ENCODE measurements at places on chromosomes 5 and 9.

DNA sequence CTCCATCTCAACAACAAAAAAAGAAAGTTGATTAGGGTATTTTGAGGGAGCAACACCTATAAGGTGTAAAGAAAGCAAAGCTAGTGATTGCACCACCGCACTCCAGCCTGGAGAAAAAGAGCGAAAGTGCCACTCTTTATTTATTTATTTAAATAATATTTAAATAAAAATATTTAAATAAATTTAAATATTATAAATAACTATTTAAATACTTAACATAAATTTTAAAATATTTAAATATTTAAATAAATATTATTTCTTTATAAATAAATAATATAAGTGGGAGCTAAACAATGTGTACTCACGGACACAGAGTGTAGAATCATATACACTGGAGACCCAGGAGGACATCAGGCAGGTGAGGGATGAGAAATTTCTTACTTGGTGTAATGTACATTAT is 64.4 kb upstream of the TRIO start:
- DNase-seq = no peak

GRCh38 chr9:127916720-127917581 is at the start of gene ST6GALNAC4:
Gene ST6GALNAC4 (minus strand): TSS chr9:127917041. CDS start chr9:127916419, 622 bp downstream.
- no peak for DNase-seq

GRCh38 chr5:139676951-139677735 is 29.0 kb downstream of the CXXC5 start:
- DNase-seq = no peak

DNA sequence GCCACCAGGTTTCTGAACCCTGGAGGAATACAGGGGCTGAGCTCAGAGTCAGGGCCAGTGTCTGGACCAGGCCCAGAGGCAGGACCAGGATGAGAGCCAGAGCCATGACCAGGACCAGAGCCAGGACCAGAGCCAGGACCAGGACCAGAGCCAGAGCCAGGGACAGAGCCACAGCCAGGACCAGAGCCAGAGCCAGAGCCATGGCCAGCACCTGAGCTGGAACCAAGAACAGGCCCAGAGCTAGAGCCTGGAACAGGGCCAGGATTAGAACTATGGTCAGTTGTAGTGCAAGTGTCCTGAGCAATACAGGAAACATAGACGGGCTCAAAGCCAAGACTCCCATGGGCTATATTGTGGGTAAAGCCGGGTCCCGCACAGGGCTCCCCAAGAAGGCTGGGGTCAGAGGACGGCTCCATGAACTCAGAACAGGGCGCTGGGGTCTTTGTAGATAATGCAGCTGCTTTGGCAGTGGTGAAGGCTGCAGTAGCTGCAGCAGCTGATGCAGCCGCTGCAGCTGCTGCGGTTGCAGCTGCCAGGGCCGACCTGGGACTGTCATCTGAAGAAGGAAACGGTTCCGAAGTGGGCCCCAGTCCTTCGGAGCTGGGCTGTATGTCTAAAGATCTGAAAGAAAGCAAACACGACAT is 559 bp downstream of the SPAG8 start:
- DNase-seq = no peak

GRCh38 chr9:22413884-22414283 is 32.7 kb upstream of the DMRTA1 start:
- no peak for DNase-seq

GRCh38 chr9:84711398-84711777 is 41.9 kb downstream of the NTRK2 start:
- DNase-seq = no peak

DNA sequence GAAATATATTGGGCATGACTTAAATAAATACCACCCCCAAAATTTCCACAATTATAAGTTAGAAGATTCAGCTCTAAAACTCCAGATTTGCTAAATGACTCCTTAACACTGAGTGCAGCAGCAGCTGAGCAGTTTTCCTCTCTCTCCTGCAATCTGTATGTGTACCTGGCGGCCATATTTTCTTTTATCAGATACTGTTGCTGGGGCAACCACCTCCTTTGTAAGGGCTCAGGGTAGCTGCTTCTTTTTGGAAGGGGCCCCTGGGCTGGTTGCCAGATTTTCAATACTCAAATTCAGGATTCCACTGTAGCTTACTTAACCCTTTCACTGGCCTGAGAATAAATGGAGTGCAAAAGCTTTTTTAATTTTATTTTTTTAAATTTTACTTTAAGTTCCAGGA is 197.0 kb downstream of the TAF11L14 start:
- DNase-seq = no peak

- DNase-seq = no peak
Measured at GRCh38 chr9:104854613-104855012, 73.3 kb downstream of the ABCA1 start.

DNA sequence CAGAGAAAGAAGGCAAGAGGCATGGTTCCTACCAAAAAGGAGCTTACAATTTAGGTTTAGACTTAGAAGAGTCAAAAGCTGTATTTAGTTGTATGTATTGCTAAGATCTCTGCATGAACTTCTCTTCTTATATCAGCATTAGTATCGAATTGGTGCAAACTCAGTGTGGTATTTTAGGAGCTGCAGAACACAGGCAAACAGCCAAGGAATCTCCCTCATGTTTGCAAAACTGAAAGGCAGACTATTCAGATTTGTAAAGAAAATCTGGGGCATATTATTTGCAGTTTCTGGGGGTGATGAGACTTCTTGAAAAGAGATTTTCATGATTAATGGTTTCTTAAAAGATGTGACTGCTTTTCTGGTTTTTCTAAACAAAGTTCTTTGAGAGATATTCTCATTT is 252.7 kb downstream of the CEMIP2 start:
- DNase-seq = no peak

GRCh38 chr5:33300209-33300742 is 140.5 kb upstream of the TARS1 start:
- no peak for DNase-seq

DNA sequence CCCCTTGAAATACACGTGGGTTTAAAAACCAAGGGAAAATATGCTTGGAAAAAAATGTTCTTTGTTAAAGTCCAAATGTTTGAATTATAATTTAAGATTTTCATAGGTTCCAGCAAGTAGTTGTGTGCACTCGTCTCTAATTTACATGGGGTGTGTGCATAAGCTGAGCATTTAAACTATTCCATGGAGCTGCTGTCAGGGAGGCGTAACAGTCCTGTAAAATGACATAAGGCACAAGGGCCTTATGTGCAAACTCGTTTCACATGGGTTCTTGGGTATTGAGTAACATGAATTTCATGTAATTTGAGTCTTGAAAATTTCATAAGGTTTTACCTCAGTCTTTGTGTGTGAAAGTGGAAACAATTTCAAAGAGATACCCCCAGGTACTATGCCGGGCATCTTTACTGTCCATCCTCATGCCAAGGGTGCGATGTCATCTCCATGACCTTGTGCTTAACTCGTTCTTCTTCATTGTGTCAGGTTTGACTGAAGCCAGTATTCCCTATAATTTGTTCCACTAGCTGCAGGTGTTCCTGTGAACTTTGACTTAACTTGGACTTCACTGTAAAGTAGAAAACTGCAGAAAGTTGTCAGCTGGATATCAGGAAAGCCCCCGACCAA is 359.3 kb downstream of the SH3GL2 start:
- DNase-seq = no peak

DNA sequence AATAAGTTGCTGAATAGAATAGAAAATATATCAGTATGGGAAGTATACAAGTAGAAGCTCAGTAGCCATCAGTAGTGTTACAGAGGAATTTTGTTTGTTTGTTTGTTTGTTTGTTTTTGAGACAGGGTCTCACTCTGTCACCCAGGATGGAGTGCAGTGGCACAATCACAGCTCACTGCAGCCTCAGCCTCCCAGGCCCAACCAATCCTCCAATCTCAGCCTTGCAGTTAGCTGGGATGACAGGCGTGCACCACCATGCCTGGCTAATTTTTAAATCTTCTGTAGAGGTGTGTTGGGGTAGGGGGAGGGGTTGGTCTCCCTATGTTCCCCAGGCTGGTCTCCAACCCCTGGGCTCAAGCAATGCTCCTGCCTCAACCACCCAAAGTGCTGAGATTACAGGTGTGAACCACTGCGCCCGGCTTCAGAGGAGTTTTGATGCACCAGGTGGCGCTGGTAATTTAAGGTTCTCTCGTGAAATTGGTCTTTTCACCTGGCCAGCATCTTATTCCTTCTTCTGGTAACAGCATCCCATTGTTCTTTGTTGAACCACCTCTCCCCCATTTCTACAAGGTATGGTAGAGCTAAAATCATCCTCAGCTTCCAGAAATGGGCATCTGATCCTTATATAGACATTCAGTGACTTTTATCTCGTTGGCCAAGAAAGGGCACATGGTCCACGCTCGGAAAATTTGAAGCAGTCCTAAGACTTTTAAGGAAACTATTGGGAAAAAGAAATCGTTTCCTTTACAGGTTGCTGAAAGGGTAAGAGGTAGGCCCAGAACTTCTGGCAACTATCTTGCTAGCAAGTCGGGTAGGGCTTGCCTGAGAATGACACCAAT is 157.1 kb downstream of the ARRDC3 start:
- DNase-seq = no peak

DNA sequence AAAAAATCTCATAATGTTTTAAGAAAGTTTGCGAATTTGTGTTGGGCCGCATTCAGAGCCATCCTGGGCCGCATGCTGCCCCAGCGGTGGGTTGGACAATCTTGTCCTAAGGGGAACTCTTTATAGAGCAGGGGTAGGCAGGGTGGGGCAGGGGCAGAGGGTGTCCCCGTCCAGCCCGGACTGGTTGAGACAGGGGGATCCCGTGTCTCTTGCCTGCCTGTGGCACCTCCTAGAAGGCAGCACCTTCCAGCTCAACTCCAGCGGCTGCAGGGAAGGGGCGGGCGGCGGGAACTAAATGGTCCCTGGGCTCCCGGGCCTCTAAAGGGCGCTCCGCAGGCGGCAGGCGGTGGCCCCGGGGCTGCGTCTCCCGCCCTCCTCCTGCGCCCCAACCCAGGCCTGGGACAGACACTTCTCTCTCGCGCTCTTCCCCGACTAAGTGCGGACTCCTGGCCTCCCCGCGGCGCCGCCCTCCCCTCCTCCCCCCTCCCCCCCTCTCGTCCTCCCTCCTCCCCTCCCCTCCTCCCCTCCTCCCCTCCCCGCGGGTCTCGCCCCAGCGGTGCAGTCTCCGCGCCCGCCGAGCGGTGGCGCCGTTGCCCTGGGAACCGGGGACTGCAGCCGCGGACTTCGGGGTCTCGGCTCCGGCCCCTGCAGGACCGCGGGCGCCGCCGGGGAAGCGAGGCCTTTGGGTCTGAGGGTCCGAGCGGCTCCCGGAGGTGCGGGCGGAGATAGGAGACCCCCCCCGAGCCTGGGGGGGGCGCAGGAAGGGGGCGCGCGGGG is 132.6 kb downstream of the MRPL36 start:
- DNase-seq = no peak

- DNase-seq = no peak
Measured at GRCh38 chr9:137168573-137168903, 1.3 kb downstream of the LRRC26 start.

DNA sequence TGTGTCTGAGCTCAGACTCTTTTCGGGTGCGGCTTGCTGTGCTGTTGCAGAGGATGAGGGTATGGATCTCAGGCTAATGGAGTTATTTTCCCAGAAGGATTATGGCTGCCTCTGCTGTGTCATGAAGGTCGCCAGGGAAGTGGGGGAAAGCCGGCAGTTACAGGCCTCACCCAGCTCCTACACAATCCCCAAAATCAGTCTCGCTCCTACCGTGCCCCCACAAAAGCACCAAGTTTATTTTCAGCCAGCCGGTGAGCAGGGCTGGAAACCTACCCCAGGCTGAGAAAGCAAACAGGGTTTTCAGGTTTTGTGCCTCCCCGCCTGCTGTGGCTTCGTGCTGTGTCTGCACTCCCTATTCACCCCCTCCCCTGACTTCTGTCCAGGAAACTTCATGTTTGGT is 113.3 kb downstream of the SLC24A2 start:
- DNase-seq = no peak

DNA sequence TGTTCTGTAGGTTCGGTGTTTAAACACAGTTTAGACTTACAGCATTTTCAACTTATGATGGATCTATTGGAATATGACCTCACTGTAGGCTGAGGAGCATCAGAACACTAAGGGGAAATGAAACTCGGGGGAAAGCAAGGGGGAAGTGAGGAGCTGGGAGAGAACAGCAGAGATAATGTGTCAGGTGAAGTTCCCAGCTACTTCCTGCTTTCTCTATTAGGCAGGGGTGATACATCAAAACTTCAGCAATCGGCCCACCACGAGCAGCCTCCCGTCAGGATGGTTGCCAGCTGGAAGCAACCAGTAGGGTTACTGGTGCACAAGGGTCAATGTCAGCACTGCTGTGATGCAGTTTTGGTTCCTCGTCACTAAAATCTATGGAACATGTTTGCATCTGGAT is 34.3 kb downstream of the FAT2 start:
- no peak for DNase-seq

DNA sequence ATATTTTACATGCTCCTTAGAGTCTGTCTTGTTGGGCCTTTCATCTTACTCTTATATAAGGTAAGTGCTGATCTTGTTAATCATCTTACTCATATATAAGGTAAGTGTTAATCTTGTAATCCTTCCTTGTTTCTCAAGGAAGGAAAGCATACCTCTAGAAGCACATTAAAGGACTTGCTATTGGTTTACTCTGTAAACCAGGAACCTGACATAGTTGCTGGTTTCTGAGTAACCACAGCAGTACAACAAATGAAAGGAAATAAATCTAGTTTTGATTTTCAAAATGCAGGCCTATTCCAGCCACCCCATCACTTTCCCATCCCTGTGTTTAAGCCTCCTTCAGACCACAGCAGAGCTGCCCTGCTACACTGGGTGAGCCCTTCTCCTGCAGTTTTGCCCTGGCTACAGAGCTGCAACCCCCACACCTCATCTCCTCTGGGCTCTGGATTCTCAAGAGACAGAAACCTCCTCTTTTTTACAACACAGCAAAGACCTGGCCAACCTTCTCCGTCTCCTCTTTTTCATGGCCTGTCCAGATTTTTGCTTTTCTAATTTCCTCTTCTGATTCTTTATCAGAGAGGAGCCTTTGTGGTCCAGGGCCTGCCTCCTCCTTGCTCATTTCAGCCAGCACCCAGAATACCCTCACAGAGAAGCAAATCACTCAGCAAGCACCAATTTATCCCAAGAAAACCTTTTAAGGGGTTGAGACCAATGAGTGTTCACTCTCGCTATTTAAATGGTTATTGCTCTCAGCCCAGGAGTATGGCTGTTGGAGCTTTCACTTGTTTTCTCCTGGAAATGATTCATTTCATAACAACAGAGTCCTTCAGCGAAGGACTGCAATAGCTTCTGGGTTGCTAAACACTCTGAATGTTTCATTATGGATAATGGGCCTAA is 103.2 kb downstream of the FSTL4 start:
- no peak for DNase-seq

GRCh38 chr5:54159153-54159892 is 151.1 kb downstream of the ARL15 start:
- no peak for DNase-seq

GRCh38 chr9:91711755-91712601 is 238.1 kb downstream of the ROR2 start:
- DNase-seq = no peak

GRCh38 chr9:3662671-3663070 is 136.9 kb upstream of the RFX3 start:
- DNase-seq = no peak

GRCh38 chr9:91089405-91090129 is 272.2 kb downstream of the AUH start:
- DNase-seq = no peak

GRCh38 chr5:16806711-16807546 is 129.2 kb downstream of the MYO10 start:
- DNase-seq = no peak

GRCh38 chr5:73204332-73204731 is 31.3 kb downstream of the TMEM174 start:
- DNase-seq = no peak

GRCh38 chr5:110768138-110768860 is 29.5 kb downstream of the SLC25A46 start:
- DNase-seq = no peak
